ENCODE measurements at places on chromosomes 7 and 10. TPM values are rescaled to one million over a fixed set of nuclear protein-coding genes. Genes with fewer than 3 reads are reported as not detected.

DNA sequence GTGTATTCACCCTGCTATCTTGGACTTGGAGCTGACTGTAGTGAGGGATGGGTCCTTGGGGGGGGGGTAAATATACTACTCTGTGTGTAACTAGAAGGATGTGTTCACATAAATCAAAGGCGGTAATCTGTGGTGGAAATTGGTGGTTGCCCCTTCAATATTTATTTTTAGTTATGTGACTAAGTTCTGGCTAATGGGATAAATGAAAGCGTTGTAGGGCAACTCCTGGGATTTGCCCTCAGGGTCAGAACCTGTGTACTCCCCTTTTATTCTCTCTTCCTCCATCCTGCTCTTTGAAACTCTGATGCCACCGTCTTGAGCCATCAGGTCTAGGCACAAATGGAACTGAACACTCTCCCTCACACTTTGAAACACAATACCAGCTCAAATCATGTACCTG lies 24.3 kb upstream of the ST7 start:
- no peak for DNase-seq

DNA sequence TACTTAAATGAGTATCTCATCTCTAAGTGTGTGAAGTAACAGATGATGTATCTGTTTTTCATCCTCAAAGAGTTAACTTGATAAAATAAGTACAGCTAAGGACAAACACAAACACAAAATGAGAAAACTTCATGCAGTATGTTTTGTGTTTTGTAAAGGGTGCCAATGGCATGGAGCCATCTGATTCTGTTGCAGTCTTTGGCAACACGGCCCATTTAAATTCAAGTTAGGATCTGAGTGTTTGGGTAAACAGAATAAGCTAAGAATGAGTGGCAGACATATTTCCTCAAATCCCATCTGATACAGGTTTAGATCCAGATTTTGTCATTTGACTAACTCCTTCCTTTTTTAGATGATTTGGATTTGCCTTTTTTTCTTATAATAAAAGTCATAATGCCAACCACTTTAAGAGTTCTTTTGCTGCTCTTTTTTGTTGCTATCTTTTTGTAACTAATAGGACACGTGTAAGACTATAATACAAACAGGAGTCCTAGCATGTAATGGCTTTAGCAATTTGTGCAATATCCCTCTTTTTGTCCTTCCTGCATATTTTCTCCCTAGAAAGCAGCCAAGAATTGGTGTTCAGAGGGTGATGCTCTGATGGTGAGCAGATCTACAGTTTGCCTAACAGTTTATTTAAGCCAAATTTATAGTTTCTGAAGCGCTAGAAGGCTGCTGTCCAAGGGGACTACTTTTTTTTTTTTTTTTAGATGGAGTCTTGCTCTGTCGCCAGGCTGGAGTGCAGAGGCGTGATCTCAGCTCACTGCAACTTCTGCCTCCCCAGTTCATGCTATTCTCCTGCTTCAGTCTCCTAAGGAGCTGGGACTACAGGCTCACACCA lies 18.9 kb upstream of the ACTA2 start:
- no peak for DNase-seq

DNA sequence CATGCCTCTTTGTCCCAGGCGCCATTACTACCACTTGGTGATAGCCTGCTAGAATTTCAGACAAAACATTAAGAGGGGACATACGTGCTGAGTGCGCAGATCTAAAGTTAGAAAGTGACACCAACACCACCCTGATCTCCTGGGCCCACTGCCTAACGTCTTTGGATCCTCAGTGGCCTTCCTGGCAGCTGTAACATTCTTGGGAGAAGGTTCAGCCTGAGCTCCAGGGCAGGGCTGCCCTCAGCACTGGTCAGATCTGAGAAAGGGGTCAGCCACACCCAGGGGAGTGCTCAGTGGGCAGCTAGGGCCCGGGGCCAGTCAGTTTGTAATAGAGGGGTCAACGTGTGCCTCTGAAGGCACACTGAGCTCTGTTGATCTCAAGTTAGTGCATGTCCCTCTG lies 48.4 kb downstream of the ZCCHC24 start:
- DNase-seq = no peak

DNA sequence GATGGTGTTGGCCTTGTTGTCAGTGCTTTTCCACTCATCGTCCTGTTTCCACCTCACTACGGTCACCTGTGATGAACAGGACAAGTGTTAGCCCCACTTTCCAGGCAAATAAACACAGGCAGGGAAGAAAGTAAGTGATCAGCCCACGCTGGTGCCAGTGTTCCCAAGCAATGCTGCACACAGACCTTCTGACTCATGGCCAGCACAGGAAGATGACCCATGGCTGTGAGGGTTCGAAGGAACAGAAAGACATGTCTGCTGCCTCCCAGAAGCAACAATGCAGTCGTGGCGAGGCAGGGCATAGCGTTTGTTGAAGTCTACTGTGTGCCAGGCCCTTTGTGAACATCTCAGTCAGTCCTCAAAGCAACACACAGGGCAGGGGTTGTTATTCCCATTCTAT lies 35.7 kb downstream of the SLC29A3 start:
- DNase-seq = no peak

GRCh38 chr7:64951250-64951848 lies 39.5 kb downstream of the ZNF117 start:
- DNase-seq = no peak

DNA sequence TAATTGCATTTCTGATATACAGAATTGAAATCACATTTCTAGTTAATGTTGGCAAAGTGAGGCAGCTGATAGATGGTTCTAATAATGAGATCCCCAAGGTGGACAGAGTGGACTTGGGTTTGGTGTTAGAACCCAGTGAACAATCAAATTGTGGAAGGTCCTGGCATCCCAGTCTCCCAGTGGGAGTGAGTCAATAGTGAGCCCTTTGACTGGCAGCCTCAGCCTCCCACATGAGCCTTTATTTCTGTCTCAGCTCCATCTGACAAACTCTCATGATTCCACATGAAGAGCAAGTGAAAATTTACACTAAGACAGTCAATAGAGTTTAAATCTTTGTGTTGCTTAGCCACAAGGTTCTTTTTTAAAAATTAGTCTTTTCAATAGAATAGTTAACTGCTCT lies 56.7 kb upstream of the MYO3A start:
- no peak for DNase-seq

DNA sequence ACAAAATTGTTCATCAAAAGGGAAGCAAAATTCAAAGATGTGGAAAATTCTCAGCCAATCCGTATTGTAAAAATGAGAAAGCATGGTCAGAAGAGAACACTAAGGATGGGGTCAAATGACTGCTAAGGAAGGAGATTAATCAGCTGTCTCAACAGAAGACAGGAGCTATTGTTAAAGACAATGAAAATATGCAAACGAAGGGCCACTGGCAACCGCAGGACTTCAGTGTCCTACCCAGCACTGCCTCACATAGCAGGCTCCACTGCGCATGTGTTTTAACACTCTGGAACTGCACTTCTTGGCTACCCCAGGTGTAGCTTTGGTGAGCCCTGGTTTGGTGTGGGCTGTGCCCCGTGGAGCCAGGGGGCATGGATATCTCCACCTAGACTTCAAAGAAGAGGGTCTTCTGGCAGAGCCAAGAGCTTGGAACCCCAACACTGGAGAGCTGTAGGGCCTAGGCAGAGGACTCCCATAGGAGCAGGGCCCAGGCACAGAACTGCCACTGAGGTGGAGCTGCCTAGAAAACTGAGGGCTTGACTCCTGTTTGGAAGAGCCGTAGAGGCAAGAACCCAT lies 176.2 kb upstream of the GDF10 start:
- DNase-seq = no peak

- no peak for DNase-seq
Observed at GRCh38 chr7:53119514-53119941, 84.1 kb downstream of the POM121L12 start.

- no peak for DNase-seq
Observed at GRCh38 chr7:152424348-152425108, 11.3 kb downstream of the KMT2C start.

- no peak for DNase-seq
Observed at GRCh38 chr7:36775676-36776075, 51.4 kb upstream of the AOAH start.

- no peak for DNase-seq
Observed at GRCh38 chr7:2921653-2922347, 77.7 kb upstream of the GNA12 start.

- no peak for DNase-seq
Observed at GRCh38 chr10:74521526-74521925, 304.9 kb upstream of the KAT6B start.

GRCh38 chr7:45244981-45245380 lies 87.4 kb downstream of the RAMP3 start:
- DNase-seq = no peak

The GPRIN2 gene
- total RNA-seq = not detected

The AKR1C2 gene
- 29.7 TPM for total RNA-seq

The GDF2 gene
- not detected for total RNA-seq

The CRPPA gene
- total RNA-seq = 7.1 TPM

The KAZALD1 gene
- 4.8 TPM for total RNA-seq

The OR6V1 gene
- not detected for total RNA-seq

The LLCFC1 gene
- total RNA-seq = not detected

The VIPR2 gene
- total RNA-seq = 17.0 TPM

The ASB4 gene
- total RNA-seq = 7.0 TPM

The SLC39A12 gene
- not detected for total RNA-seq

Data from Right ventricle myocardium inferior (tissue), 1 donor.